ENCODE measurements at places on chromosomes 2 and 18.

- DNase-seq = no peak
Measured at GRCh38 chr2:190170673-190171072, 108.1 kb upstream of the MSTN start.

GRCh38 chr18:39721712-39722111, 2156.1 kb upstream of the CELF4 start:
- DNase-seq = peak; percentile 11

DNA sequence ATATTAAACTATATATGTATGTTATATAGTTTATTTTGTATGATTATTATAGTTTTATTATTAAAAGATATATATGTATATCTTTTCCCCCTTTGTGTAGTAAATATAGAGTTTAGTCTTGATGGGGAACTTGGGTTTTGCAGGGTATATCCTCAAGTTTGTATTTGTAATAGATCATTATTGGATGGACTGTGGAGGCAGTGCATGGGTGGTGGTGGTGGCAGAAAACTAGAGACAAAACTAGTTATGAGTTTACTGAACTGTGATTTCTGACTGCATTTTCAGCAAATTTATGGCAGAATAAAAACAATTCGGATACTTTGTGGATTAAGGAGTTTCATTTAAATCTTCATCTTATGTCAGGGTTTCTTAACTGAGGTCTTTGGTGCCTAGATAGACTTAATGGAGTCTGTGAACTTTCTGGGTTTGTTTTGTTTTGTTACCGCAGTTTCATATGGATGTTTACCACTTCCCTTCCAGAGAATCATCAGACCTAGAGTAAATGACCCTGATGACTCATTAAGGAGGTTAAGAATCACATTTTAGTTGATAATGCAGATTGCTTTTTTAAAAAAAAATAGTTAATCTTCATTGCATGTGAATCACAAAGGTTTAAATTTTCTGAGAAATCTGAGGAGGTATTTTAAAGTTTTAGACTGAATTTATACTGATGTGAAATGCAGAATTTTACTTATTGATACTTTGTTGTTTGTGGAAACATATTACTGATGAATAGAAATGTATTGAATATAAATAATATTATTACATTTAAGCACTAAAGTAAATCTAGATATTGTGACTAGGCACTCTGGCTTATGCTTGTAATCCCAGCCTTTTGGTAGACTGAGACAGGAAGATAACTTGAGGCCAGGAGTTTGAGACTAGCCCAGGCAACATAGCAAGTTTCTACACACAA, 14.5 kb downstream of the EPC2 start:
- peak; percentile 77 for DNase-seq

DNA sequence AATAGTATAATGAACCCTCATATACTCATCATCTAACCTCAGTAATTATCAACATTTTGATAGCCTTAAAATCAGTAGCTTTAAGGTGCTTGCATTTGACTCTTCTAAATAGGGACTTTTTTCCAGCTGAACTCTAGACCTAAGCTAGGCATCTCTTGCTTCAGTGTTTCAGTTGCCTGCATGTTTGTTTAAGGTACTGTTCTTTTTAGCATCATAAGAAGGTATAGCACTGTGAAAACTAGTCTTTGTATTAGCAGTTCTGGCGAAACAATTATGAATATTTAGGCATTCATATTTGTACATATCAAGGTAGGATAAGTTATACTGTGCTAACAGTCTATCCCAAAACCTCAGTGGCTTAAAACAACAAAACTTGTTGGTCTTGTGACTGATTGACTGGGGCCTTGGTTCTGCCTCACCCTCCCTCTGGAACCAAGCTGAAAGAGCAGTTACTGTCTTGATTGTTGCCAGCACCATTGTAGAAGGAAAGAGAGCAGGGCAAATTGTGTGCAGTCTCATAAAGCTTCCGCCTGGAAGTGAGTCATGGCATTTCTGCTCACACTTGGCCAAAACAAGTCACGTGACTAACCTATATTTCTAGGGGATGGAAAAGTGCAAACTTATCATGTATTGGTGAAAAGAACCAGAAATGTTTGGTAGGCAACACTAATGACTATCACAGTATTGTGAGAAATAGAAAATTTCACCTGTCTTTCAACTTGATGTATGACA, 24.3 kb downstream of the GALNT1 start:
- DNase-seq = peak; percentile 40

DNA sequence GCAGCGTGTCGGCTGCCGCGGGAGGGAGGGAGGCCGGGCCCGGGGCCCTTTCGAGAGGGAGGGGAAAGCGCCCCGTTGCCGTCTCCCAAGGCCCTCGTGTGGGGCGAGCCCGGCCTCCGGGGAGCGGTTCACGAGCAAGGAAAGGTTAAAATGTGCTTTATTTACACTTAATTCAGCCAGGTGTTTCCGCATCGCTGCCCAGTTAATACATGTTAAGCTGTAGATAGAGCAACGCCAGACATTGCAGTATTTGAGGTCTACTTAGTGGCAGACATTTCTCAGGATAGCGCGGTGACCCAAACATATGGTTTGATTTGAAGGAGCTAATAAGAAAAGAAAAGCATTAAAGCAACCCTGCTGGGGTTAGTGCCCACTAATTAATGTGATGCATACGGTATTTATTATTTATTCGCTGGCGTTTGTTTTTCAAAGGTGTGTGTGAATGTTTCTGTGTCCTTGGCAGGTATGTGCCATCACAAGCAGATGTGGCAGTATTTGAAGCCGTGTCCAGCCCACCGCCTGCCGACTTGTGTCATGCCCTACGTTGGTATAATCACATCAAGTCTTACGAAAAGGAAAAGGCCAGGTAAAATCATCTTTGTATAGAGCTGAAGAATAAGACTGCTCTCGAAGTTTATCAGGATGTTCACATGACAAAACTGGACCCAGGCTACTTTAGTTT, 571 bp downstream of the EEF1B2 start:
- DNase-seq = no peak

- no peak for DNase-seq
Measured at GRCh38 chr2:95013726-95014125, 11.8 kb upstream of the MAL start.

- DNase-seq = no peak
Measured at GRCh38 chr2:51301381-51301780, 269.4 kb upstream of the NRXN1 start.

GRCh38 chr2:160891353-160891740, 268.9 kb upstream of the TANK start:
- DNase-seq = no peak

- DNase-seq = peak; percentile 99
Measured at GRCh38 chr2:85705680-85706039, 11.5 kb downstream of the GNLY start.

DNA sequence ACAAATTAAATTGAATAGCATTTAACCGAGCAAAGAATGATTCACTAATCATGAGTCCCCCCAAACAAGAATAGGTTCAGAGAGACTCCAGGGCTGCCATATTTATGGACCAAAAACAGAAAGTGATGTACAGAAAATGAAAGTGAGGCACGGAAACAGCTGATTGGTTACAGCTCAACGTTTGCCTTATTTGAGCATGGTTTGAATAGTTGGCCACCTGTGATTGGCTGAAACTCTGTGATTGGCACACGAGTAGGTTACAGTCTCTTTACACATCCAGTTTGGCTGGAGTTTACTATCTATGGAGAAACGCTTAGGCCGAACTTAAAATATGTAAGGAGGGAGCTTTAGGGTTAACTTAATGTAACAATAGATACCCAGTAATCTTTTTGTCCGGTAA, 27.0 kb upstream of the DPYSL5 start:
- no peak for DNase-seq

GRCh38 chr2:105070010-105070865, 32.4 kb downstream of the MRPS9 start:
- DNase-seq = no peak

GRCh38 chr2:203817147-203817546, 50.4 kb upstream of the CTLA4 start:
- no peak for DNase-seq

DNA sequence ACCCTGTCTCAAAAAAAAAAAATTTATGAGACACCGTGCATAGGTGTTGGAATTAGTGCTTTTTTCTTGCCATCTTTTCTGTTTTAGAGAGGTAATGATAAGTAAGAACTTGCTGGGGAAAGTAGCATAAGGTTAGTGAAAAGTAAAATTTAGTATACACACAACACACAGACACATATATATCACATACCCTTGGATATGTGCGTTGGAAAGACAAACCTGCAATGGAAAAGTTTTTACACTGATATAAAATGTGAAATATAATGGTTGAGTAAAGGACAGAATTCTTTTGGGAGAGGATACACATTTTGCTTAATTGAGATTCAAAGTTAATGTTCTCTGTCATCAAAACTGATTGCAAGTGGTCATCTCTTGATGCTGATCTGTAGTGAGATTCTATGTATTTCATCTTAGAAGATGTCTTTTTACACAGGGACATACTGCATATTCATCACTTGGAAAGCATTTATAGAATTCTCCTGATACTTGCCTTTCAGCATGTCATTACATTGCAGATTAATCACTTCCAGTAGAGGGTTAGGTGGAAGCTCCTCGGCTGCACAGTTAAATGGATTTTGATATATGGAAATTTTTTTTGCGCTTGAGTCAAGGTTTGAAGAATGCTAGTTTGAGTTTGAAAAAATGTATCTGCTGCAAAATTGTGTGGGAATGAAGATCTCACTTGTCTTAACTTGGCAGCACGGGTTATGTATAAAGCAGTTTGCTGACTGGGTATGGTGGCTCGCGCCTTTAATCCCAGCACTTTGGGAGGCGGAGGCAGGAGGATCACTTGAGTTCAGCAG, 13.5 kb downstream of the PPP1CB start:
- DNase-seq = peak; percentile 50

DNA sequence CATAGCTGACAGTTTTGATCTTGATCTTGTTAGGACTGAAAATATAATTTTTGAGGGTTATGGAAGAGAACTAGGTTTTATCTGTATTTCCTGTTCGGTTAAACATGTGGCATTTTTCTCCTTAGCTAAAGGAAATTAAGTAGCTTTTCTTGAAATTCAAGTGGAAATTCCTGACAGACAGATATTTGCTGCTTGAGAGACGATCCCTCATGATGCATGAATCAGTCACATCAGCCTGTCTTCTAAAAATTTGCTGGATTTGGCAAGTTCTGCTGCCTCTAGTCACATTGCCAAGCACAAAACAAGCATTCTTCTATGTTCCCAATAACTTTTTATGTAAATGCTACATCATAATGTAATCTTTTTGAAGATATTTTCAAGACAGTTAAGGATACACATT, 201.8 kb upstream of the ATP5MC3 start:
- DNase-seq = no peak

DNA sequence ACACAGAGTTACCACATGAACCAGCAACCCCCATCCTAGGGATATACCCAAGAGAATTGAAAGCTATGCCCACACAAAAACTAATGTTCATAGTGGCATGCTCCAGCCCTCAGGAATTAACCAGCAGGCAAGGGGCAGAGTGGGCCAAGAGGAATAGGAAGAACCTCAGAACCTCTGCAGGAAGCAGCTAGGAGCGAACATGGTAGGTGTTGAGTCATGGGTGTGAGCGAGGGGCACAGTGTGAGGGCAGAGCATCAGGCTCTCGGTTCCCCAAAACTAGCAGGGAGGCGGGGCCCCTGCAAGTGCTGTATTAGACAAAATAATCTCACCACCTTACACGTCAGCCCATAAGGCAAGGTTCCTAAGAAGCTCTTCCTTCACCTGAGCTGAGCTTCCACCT, 5.6 kb upstream of the RUFY4 start:
- no peak for DNase-seq

DNA sequence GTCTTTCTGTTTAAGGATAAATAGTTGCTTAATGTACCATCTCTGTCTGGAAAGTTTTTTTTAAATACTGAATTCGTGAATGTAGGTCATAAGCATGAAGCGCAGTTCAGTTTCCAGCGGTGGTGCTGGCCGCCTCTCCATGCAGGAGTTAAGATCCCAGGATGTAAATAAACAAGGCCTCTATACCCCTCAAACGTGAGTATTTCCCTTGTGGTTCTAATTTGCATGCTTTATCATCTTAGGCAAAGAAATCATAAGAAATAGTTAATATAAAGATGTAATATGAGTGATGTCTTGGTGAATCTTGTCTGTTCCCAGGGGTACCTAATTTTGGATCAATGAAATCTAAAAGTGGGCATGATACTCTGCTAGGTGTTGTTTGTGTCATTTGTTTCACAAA, 1.5 kb downstream of the NDC80 start:
- DNase-seq = peak; percentile 24

DNA sequence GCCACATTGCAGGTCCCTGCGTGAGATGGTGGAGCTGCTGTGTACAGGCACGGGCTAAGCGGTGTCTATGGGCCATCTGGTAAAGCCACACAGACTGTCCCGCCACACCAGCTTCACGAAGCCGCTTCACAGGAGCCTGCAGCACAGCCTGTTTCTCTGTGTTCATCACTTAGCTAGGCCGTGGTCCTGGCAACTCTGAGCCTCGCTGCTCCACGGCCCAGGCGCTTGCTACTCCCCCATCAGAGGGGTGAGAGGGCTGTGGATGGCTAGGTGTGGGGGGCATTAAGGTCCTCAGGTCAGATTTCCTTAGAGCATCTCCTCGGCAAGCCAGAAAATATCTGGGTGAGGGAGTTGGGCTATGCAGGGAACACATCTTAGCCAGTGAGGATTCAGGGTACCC, 225.7 kb downstream of the GLI2 start:
- no peak for DNase-seq

DNA sequence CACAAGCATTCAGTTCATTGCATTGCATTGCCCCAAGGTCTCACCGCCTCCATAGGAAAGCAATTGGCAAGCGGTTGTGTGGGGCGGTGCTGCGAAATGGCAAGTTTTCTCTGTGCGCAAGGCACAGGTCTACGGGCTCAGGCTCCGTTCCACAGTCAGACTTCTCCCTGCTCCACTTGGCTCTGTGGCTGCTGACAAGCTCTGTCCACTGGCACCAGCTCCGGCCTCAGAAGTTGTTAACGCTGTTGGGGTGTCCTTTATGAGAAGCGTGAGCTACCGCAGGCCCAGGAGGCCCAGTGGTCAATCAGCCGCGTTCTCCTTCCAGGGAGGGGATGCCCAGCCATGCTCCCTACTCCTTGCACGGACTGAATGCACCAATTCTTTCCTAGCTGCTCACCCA, 87.0 kb upstream of the GATA6 start:
- no peak for DNase-seq

DNA sequence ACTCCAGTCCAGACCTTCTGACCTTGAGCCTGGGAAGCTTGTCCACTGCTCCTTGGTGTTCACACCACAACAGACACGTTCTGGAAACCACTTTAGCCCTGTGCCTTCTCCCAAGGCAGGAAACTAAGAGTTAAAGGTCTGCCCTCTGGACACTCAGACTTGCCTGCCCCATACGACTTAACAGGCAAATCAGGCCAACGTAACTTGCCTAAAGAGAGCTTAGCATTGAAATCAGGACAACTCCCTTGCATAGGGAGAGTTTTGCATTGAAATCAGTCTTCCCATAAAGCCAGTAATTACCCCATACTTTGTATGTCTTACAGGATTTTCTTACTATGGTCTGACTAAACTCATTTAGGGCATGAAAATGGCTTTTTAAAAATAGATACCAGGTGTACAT, 18.5 kb downstream of the NFE2L2 start:
- DNase-seq = no peak

DNA sequence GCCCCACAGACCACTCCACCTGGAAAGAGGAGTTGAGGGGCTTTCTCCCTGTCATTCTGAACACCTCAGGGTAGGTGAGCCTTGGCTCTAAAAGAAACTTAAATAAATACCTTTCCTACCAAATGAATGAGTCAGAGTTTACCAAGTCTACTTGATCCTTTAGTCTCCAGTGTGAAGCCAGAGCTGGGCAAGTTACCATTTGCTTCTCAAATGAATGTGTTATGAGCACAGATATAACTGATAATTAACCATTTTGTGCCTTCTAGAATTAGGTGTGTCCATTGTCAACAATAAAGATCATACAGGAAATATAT, 347.7 kb downstream of the KIAA1328 start:
- DNase-seq = no peak

Measured in fibroblast of mammary gland (primary cell).